ENCODE measurements at places on chromosomes 7 and 10.

DNA sequence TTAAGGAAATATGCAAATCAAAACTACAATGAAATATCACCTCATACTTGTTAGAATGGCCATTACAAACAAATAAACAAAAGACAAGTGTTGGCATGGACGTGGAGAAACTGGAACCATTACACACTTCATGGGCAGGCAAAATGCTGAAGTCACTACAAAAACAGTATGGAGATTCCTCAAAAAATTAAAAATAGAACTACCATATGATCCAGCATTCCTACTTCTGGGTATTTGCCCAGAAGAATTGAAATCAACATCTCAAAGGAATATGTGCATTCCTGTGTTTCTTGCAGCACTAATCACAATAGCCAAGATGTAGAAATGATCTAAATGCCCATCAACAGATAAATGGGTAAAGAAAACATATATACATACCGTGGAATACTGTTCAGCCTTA, 83.6 kb downstream of the NRCAM start:
- DNase-seq: no peak

- peak; percentile 83 for DNase-seq
These were observed 19.5 kb upstream of the CARD11 start for GRCh38 chr7:3063016-3063753.

GRCh38 chr7:29858191-29858951, 52.1 kb downstream of the WIPF3 start:
- DNase-seq: no peak

- DNase-seq: no peak
These were observed 13.9 kb upstream of the BMS1 start for GRCh38 chr10:42768581-42769152.

DNA sequence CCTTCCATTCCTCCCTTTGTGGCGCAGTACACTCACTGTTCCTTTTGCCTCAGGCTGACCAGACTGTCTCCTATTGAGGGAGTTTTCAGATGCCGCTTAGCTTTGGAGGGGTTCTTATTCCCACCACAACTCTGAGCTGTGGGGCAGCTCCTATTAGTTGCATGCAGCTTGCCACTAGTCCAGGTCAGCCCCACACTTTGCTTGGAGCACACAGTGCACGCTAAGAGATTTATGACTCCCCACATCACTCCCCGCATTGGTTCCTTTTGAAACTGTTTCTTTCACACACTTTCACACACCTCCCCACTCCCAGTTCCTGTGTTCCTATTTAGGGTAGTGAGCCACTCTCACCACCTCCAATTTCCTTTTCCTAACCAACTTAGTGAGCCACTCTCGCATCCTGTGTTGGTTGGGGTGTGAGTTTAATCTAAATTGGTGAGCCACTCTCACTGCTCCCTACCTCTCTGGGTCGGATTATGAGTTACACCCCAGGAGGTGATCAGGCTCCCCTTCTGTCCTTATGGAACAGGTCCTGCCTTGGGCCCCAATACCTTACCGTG, 10.4 kb upstream of the ZNF485 start:
- peak; percentile 23 for DNase-seq

DNA sequence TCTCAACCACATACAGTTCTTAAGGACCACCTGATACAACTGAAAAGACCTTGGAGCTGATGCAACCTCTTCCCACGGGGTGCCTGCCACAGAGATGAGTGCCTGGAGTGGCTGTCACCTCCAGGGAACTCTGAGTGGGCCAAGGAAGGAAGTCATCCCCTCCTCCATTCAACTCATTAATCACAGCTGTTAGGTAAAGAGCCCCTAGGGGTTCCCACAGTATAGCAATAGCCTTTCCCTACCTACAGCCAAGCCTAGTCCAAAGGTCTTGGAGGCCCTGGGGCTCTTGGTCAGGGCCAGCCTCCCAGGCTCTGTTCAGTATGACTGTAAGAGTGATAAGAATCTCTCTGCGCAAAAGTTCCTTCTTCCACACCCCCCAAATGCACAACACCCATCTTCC, 70.4 kb upstream of the NFE2L3 start:
- no peak for DNase-seq

GRCh38 chr7:15751191-15751701, 64.8 kb upstream of the MEOX2 start:
- DNase-seq: no peak

- no peak for DNase-seq
These were observed 220.7 kb downstream of the TNS3 start for GRCh38 chr7:47361236-47361635.

DNA sequence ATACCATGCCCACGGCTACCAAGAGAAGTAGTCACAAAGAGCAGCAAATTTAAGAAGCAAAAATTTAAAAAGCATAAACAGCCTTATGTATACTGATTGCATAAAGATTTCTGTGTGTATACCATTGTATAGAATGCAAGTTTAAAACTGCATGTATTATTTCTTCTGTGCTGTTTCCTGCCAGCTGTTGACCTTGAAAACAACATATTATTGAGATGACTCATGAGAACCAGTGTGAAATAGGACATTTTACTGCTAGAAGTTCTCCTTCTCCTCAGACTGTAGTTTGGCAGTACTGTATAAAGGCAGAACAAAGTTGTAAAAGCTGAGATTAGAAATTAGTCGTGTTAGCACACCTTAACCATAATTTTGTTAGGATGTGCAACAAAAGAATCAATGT, 42.3 kb upstream of the SGCE start:
- DNase-seq: no peak

- DNase-seq: peak; percentile 72
These were observed 25.0 kb upstream of the C1GALT1 start for GRCh38 chr7:7157177-7157886.

GRCh38 chr10:68087685-68088401, 12.8 kb upstream of the HERC4 start:
- DNase-seq: no peak

DNA sequence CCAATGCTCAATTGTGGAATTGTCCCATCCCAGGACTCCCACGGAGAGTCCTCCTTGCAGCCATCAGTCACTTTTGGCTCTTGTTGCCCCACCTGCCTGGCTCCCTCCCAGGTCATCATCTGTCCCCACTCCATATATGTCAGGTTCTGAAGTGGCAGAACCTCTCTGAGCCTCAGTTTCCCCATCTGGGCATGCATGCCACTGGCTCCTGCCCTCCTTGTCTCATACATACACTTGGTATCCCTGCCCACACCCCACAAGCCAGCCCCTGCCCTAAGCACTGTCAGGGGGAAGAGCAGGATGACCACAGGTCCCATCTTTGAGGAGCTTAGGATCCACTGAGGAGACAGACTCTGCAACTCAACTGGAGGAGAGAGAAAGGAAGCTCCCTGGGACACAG, 156.9 kb downstream of the GRID1 start:
- DNase-seq: no peak

DNA sequence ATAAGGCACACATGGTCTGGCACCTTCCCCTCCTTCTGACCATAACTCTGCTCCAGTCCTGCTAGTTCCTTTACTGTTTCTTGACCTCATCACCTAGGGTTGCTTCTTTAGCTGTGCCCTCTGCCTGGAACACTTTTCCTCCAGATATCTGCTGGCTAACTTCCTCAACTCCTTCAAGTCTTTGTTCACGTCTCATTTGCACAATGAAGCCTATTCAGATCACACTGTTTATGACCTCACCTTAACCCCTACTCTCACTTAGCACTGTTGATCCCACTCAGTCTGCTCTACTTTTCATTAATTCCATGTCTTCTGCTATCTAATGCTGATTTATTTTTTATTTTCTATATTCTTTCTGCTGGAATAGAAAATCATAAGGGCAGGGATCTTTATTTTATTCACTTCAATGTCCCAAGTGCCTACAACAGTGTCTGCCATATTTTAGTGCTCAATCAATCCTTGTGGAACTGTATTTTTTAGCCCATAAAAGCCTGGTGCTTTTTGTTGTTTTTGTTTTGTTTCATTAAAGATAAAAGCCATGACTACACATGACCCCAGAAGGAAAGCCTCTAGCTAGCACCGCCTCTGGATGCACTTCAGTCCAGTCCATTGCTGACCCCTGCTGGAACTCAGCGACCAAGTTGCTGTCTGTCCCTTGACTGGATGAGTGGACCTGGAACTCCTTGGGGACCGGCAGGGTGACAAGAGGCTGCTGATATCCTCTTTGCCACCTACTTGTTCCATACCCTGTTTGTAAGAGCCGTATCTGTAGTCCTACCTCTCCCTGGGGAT, 12.3 kb downstream of the KLF14 start:
- DNase-seq: peak; percentile 19

DNA sequence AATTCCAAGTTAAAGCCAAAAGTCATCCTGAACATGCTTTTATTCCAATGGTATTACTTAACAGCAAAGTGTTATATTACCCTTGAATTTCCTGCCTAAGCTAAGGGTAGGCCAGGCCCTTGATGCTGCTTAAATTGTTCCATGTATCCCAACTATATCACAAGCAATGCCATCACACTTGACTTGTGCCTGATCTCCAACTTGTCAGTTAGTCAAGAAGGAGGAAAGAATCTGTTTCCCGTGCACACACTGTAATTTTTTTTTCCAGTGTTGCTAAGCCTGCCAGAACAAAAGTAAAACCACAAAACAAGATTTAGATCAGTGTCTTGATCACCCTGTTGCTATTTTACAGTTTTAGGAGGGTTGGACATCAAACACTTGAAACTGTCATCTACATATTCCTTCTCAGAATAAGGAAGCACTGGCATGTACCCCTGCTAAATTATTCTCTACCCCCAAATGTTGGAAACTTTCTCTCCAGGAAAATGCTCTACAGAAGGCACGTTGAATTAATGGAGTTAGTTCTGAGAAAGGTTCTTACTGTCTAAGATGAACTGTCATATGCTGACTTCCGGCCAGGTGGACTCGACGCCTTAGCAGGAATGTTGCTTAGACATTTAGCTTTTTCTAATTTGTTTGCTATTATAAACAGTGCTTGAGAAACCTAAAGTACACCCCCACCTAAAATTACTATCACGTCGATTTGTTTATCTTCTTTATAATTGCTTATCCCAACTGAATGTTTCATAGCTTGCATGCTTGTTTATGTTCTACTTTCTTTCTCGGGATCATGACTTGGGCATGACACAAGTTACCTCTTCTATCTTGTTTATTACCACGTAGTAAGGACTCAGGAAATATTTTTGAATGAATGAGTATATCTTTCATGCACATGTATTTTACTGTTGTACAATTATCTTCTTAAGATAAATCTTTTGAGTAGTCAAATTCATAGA, 105.5 kb upstream of the ZNF438 start:
- DNase-seq: peak; percentile 6

Data from CD4-positive, alpha-beta T cell treated with Interleukin-6 for 4 hours (primary cell).